HFFc6 (cell line): ENCODE measurements at places on chromosomes 11 and 22. TPM values are rescaled to one million over a fixed set of nuclear protein-coding genes. Genes with fewer than 3 reads are reported as not detected.

Gene GLYATL2
- total RNA-seq: 0.33 to 0.46 TPM in 2 of 3 replicates, not detected in the other

Gene PTPRCAP
- total RNA-seq: not detected in 3 replicates

Gene SLC16A8
- total RNA-seq: not detected in 3 replicates

Gene MPEG1
- not detected in 3 replicates for total RNA-seq

- H3K36me3 ChIP-seq: peaks cover 33% of the 10 kb centered on the region
- H3K4me1 ChIP-seq: peaks cover 25% of the 10 kb centered on the region
- peak overlapping the region; percentile 87 for H3K27ac ChIP-seq
Observed at GRCh38 chr22:37844904-37845329, 783 bp upstream of the ANKRD54 start.

- H3K27ac ChIP-seq: peak overlapping the region; percentile 33; the same call in 1 of the 2 replicates
- peaks cover 22% of the 10 kb centered on the region for H3K4me1 ChIP-seq
- no peak for DNase-seq
- peaks cover 8% of the 10 kb centered on the region for H3K27me3 ChIP-seq
- peaks cover 61% of the 10 kb centered on the region for H3K36me3 ChIP-seq
Observed at GRCh38 chr11:70413151-70413550, 14.8 kb downstream of the CTTN start.

GRCh38 chr11:13386567-13386966, 76.5 kb downstream of the BTBD10 start:
- peaks cover 15% of the 10 kb centered on the region for H3K4me1 ChIP-seq
- H3K27me3 ChIP-seq: no peaks in the 10 kb centered on the region; the same call in none of the 2 replicates

DNA sequence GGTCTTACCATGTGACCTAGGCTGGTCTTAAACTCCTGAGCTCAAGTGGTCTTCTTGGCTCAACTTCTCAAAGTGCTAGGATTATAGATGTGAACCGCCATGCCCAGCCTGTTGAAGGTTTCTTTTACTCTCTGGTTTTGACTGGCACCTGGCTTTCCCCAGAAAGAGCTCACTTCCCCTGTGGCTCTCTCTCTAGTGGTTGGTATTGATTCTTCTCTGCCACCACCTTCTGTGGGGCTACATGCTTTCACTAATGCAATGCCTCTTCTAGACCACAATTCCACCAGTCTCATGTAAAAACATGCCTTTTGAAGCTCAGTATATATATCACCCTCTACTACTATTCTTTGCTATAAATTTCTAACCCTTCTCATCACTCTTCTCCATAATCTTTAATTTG, 67.2 kb downstream of the CCDC83 start:
- DNase-seq: no peak
- H3K36me3 ChIP-seq: no peaks in the 10 kb centered on the region
- peaks cover 38% of the 10 kb centered on the region for H3K27me3 ChIP-seq

GRCh38 chr22:23760056-23760455, 2.7 kb upstream of the C22orf15 start:
- no peak overlapping the region for H3K4me3 ChIP-seq
- no peak overlapping the region for H3K27ac ChIP-seq
- no peaks in the 10 kb centered on the region for H3K36me3 ChIP-seq

DNA sequence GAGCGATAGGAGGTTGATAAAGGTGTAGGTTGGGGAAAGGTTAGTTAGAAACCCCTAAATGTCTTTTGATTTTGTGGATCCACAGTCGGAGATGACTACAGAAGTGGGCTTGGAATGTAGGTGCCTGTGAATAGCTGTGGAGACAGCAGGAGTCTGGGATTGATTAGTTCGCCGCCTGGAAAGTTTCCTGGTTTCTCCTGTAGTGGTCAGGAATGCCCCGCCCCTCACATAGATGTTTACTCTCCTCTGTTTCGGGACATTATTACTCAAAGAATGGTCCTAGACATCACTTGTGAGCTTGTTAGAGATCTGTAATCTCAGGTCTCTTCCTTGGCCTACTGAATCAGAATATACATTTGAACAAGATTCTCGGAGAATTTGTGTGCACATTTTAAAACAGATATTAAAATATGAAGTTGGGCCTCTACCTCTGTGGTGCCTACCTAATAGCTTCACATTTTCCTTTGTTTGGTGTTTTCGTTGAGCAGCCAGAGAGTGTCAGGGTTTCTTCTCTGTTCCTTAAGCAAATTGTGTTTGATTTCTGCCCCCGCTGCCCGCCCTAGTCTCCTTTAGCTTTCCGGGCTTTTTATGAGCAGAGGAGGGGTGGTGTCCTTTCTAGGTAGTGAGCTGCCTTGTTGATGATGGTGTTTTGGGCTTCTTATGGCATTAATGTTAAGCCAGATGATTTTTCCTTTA, 89.4 kb downstream of the PPP6R3 start:
- peaks cover 42% of the 10 kb centered on the region for H3K36me3 ChIP-seq
- no peak overlapping the region for H3K4me3 ChIP-seq
- peak overlapping the region; percentile 9 for H3K27ac ChIP-seq
- H3K4me1 ChIP-seq: peaks cover 31% of the 10 kb centered on the region
- peaks cover 2% of the 10 kb centered on the region; the same call in 1 of the 2 replicates for H3K27me3 ChIP-seq

- no peak overlapping the region for H3K27ac ChIP-seq
- H3K36me3 ChIP-seq: no peaks in the 10 kb centered on the region
- H3K4me1 ChIP-seq: peaks cover 14% of the 10 kb centered on the region
- H3K27me3 ChIP-seq: peaks cover 9% of the 10 kb centered on the region
- DNase-seq: no peak
Observed at GRCh38 chr11:64970731-64971151, 1.2 kb downstream of the MAJIN start.

- peaks cover 6% of the 10 kb centered on the region for H3K27me3 ChIP-seq
- H3K27ac ChIP-seq: no peak overlapping the region
- no peak overlapping the region for H3K4me3 ChIP-seq
- peaks cover 24% of the 10 kb centered on the region for H3K36me3 ChIP-seq
Observed at GRCh38 chr11:201966-202365, 5.2 kb downstream of the BET1L start.

GRCh38 chr11:68584991-68585524, 99.3 kb upstream of the GAL start:
- H3K4me3 ChIP-seq: no peak overlapping the region
- H3K27me3 ChIP-seq: peaks cover 2% of the 10 kb centered on the region
- no peak for DNase-seq

DNA sequence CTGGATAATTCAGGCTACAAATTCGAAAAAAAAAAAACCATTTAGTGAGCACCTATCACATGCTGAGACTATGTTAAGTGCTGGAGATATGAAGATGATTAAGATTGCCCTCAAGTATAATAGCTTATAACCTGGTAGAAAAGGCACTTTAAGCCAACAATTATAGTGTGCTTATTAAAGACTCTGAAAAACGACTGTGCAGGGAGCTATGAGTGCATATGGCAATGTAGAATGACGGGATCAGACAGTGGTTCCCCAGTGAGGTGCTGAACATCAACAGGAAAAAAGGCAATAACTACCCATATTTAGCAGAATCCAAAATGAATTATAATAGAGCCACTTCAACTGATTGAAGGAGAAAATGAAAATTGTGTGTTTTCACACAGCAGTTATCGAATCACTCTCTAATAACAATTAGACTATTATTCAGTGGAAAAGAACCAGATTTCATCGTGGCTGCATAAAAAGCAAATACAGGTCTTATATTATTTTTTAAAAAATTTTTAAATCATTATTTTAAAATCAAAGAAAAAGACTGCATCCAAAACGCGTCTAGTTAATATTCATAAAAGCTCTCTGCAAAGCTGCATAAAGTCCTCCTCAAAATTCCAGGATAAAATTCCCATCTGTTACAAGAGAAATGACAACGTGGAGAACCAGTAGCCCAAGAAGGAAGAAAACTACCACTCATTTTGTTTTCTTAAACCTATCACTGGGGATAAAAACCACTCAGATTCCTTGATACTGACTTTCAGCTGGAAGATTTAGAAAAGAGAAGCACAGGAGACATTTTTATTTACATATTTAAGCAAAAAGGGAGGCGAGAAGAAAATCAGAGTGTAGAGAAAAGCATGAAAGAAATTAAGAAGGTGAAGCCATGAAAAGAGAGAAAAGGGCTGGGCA, 1.1 kb downstream of the MTMR2 start:
- peak overlapping the region; percentile 98 for H3K4me3 ChIP-seq
- peaks cover 39% of the 10 kb centered on the region for H3K4me1 ChIP-seq
- DNase-seq: no peak

DNA sequence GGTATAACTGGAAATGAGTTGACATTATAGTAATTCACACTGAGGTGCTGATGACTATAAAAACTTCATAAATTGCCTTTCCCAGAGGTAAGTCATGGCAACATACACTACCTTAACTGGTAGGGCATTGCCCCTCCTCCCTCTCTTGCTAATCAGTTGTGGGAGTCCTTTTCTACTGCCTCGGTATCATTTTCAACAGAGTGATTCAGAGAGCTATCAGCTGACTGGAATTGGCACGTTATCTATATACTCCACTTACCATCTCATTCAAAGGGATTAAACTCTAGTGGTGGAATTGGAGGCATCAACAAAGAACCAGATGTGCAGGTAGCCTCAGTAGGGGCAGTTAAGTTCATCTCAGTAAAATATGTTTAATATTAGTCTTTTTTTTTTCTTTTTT, 8.0 kb upstream of the NUP160 start:
- H3K27ac ChIP-seq: no peak overlapping the region
- H3K4me3 ChIP-seq: no peak overlapping the region
- no peaks in the 10 kb centered on the region for H3K36me3 ChIP-seq
- no peaks in the 10 kb centered on the region for H3K27me3 ChIP-seq
- DNase-seq: no peak

DNA sequence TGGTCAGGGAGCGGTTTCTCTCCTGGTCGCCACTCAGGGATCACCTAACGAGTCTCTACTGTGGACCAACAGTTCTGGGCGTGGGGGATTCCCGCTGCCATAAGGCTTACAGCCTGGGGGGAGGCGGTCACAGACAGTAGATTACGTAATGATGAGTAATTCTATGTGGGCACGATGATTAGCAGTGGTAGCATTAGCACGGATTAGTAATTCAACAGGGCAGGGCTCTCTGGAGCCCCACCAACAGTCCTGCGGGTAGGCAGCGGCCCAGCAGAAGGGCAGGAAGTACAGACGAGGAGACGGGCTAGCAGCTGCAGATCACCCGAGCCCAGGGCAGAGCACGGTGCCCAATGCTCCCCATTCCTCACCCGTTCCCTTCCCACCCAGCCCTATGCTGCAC, 3.6 kb downstream of the SHISAL1 start:
- H3K27me3 ChIP-seq: peaks cover 7% of the 10 kb centered on the region
- peaks cover 42% of the 10 kb centered on the region for H3K4me1 ChIP-seq
- peak overlapping the region; percentile 73 for H3K27ac ChIP-seq
- peak overlapping the region; percentile 30 for H3K4me3 ChIP-seq

- no peaks in the 10 kb centered on the region for H3K4me1 ChIP-seq
Observed at GRCh38 chr11:45470794-45471167, 184.6 kb upstream of the SYT13 start.

DNA sequence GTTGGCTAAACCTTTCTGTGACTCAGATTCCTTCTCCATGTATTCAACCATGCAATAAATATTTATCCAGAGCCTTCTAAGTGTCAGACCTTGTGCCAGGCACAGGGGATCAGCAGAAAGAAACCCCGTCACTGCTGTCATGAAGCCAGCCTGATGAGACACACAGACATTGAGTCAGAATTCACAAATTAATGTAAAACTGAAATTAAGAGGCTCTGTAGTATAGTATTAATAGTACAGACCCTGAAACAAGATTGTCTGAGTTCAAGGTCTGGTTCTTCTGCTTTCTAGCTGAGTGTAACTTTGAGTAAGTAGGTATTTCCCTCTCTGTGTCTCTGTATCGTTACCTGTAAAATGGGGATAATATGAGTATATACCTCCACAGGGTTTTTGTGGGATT, 46.9 kb downstream of the ME3 start:
- no peak overlapping the region for H3K27ac ChIP-seq
- no peak for DNase-seq
- no peaks in the 10 kb centered on the region; the same call in 1 of the 2 replicates for H3K27me3 ChIP-seq
- H3K4me3 ChIP-seq: no peak overlapping the region
- H3K4me1 ChIP-seq: peaks cover 78% of the 10 kb centered on the region

GRCh38 chr11:17353821-17354600, 2.4 kb downstream of the NCR3LG1 start:
- H3K4me1 ChIP-seq: peaks cover 32% of the 10 kb centered on the region
- no peak for DNase-seq
- H3K4me3 ChIP-seq: peak overlapping the region; percentile 95
- H3K36me3 ChIP-seq: peaks cover 11% of the 10 kb centered on the region
- peaks cover 2% of the 10 kb centered on the region for H3K27me3 ChIP-seq
- H3K27ac ChIP-seq: peak overlapping the region; percentile 91

DNA sequence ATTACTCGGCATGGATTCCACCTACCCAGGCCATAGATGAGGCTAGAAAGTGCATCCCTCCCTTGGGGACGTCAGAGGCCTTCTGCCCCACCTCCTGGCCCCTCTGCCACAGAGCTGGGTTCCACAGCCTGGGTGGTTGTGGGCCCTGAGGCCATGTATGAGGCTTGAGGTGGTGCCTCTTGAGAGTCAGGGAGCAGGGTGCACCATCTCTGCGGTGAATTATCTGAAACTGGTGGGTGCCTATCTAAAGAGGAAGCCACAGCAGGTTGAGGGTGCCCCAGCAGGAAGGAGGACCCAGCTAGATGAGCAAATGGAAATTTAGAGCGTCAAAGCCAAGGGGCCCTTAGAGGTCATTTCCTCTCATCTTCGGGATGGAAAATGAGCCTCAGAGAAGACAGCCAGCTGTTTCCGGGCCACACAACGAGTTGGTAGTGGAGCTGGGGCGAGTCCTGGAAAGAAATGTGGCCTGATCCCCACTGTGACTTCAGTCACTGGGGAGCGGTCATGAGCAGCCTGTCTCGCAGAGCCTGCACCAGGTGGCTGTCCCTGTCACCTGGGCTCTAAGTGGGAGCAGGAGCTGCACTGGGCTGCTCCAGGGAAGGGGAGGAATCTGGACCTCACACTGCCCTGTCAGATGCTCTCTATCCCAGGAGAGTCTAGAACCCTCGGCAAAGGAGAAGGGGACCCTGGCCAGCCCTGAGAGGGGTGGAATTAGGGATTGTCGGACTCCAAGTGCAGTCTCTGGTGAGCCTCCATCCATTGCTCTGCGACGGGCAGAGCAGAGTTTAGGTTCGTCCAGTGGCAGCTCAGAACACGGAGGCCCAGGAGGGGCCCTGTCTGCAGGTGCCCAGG, 7.3 kb downstream of the ADORA2A start:
- H3K4me3 ChIP-seq: peak overlapping the region; percentile 33
- no peaks in the 10 kb centered on the region; the same call in 1 of the 2 replicates for H3K27me3 ChIP-seq
- H3K27ac ChIP-seq: peak overlapping the region; percentile 87
- H3K4me1 ChIP-seq: peaks cover 65% of the 10 kb centered on the region
- no peaks in the 10 kb centered on the region for H3K36me3 ChIP-seq

GRCh38 chr11:128559496-128560103, 27.8 kb downstream of the ETS1 start:
- H3K4me3 ChIP-seq: no peak overlapping the region
- no peaks in the 10 kb centered on the region; the same call in 1 of the 2 replicates for H3K4me1 ChIP-seq
- H3K27me3 ChIP-seq: peaks cover 4% of the 10 kb centered on the region; the same call in 1 of the 2 replicates
